ENCODE measurements at places on chromosomes 13 and 19. TPM values are rescaled to one million over a fixed set of nuclear protein-coding genes. Genes with fewer than 3 reads are reported as not detected.

The ZNF544 gene
- total RNA-seq, result 73.7 TPM

GRCh38 chr13:50222569-50223332 is 207.5 kb downstream of the KCNRG start:
- peak overlapping the region; percentile 88 for H3K27ac ChIP-seq
- no peaks in the 10 kb centered on the region for H3K36me3 ChIP-seq
- H3K4me1 ChIP-seq, result peaks cover 31% of the 10 kb centered on the region
- peak overlapping the region; percentile 45 for H3K4me3 ChIP-seq
- no peaks in the 10 kb centered on the region for H3K27me3 ChIP-seq

DNA sequence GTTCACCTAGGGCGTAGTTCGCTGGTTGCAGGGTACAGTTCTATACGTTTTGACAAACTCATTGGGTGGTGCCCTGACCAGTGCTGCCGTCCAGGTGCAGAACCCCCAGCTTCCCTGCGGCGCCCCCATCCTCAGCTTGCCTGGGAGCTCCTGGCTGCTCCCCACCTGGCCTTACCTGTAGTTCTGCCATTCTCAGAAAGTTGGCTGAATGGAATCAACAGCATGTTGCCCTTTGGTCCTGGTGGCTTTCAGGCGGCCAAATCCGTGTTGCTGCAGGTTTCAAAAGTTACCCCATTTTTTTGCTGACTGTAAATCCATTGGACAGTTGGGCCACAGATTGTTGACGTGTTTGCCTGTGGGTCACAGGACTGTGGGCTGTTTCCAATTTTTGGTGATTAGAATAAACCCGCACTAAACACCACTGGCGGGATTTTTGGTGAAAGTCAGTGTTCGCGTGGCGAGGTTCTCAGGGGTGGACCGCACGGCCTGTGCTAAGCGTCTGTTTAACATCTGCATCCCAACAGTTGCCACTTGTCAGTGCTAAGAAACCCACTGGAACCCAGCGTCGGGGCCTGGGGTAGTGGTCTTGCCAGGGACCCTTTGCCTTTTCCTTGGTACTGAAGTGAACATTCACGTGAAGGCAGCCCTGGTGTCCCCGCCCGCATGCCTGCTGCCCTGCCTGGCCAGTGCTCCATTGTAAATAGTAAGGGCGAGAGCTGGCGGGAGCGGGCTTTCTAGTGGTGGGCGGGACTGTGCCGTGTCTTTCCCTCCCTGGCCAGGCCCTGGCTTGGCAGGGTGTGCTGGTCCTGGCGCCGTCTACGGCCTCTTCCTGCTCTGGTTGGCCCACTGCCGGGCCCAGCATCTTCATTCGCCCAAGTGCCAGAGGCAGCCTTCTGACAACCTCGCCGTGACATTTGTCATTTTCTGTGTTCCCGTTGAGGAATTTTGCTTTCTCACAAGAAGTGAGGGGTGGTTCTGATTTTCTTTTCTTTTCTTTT is 3.3 kb downstream of the DOT1L start:
- peak overlapping the region; percentile 26 for H3K4me3 ChIP-seq
- peak; percentile 70 for DNase-seq
- peak overlapping the region; percentile 84 for H3K27ac ChIP-seq
- no peaks in the 10 kb centered on the region for H3K36me3 ChIP-seq
- H3K4me1 ChIP-seq, result peaks cover 38% of the 10 kb centered on the region

GRCh38 chr19:33227242-33227650 is 1.6 kb upstream of the SLC7A10 start:
- H3K27me3 ChIP-seq, result peaks cover 24% of the 10 kb centered on the region
- DNase-seq, result no peak
- H3K4me1 ChIP-seq, result no peaks in the 10 kb centered on the region
- no peak overlapping the region for H3K27ac ChIP-seq
- H3K36me3 ChIP-seq, result no peaks in the 10 kb centered on the region

- no peak overlapping the region for H3K4me3 ChIP-seq
- peaks cover 18% of the 10 kb centered on the region for H3K4me1 ChIP-seq
- no peak overlapping the region for H3K27ac ChIP-seq
- H3K27me3 ChIP-seq, result no peaks in the 10 kb centered on the region
Measured at GRCh38 chr19:55473225-55474012, 3.0 kb upstream of the ZNF628 start.

The ALG5 gene
- total RNA-seq, result 19.7 TPM

GRCh38 chr19:2043961-2044708 is 6.9 kb downstream of the MKNK2 start:
- H3K36me3 ChIP-seq, result peaks cover 2% of the 10 kb centered on the region
- H3K27ac ChIP-seq, result no peak overlapping the region
- H3K4me1 ChIP-seq, result peaks cover 18% of the 10 kb centered on the region
- no peaks in the 10 kb centered on the region for H3K27me3 ChIP-seq

DNA sequence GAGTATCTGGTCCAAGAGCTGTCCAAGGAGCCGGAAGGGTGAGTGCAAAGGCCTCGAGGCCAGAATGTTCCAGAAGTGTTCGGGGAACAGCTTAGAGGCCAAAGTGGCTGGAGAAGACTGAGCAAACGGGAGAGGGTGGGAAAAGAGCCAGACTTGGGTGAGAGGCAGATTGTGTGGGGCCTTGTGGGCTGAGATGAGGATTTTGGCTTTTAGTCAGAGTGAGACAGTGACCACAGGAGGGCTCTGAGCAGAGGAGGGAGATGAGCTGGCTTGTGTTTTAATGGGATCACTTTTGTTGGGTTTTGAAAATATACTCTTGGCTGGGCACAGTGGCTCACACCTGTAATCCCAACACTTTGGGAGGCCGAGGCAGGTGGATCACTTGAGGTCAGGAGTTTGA is 5.6 kb downstream of the NANOS2 start:
- H3K4me1 ChIP-seq, result peaks cover 4% of the 10 kb centered on the region
- no peak overlapping the region for H3K27ac ChIP-seq
- H3K4me3 ChIP-seq, result no peak overlapping the region
- H3K36me3 ChIP-seq, result no peaks in the 10 kb centered on the region

GRCh38 chr19:3771000-3771905 is 775 bp downstream of the RAX2 start:
- H3K27me3 ChIP-seq, result no peaks in the 10 kb centered on the region
- H3K27ac ChIP-seq, result no peak overlapping the region
- H3K4me1 ChIP-seq, result no peaks in the 10 kb centered on the region
- no peak overlapping the region for H3K4me3 ChIP-seq
- no peak for DNase-seq
- no peaks in the 10 kb centered on the region for H3K36me3 ChIP-seq

The TTYH1 gene
- total RNA-seq, result 1.1 TPM

GRCh38 chr13:32723987-32724386 is 137.7 kb downstream of the PDS5B start:
- no peak overlapping the region for H3K4me3 ChIP-seq
- no peaks in the 10 kb centered on the region for H3K36me3 ChIP-seq
- no peak overlapping the region for H3K27ac ChIP-seq
- H3K27me3 ChIP-seq, result no peaks in the 10 kb centered on the region
- H3K4me1 ChIP-seq, result no peaks in the 10 kb centered on the region

GRCh38 chr19:4033028-4033956 is 25.8 kb downstream of the PIAS4 start:
- no peak overlapping the region for H3K4me3 ChIP-seq
- no peak for DNase-seq
- H3K27me3 ChIP-seq, result no peaks in the 10 kb centered on the region
- H3K27ac ChIP-seq, result no peak overlapping the region

The MEIS3 gene
- 1.3 TPM for total RNA-seq

DNA sequence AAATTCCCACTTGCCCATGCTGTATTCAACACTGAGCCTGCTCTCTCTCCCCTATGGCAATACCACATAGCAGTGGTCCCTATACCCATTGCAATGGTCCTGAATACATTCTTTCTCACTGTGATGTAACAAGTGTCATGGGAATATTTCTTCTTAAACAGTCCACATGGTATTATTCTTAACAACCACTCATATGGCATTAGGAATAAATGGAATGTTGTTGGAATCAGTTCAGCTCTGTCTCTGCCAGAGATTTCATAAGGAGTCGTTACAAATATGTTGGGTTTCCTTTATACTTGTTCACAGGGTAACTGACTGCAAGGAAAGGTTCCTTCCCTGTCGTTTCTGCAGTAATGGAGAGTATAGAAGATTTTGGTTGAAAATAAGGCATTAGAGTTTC is 128.3 kb upstream of the SPATA13 start:
- DNase-seq, result no peak
- no peaks in the 10 kb centered on the region for H3K36me3 ChIP-seq
- H3K27ac ChIP-seq, result no peak overlapping the region

- H3K27ac ChIP-seq, result no peak overlapping the region
- no peaks in the 10 kb centered on the region for H3K27me3 ChIP-seq
- H3K4me3 ChIP-seq, result no peak overlapping the region
- peaks cover 6% of the 10 kb centered on the region for H3K36me3 ChIP-seq
- H3K4me1 ChIP-seq, result no peaks in the 10 kb centered on the region
Measured at GRCh38 chr13:110648146-110648819, 32.9 kb downstream of the NAXD start.

- H3K27me3 ChIP-seq, result no peaks in the 10 kb centered on the region
- H3K27ac ChIP-seq, result no peak overlapping the region
- no peak overlapping the region for H3K4me3 ChIP-seq
- H3K36me3 ChIP-seq, result no peaks in the 10 kb centered on the region
- H3K4me1 ChIP-seq, result peaks cover under 1% of the 10 kb centered on the region
- no peak for DNase-seq
Measured at GRCh38 chr19:37966662-37967231, 59.7 kb downstream of the SIPA1L3 start.
